ENCODE measurements at places on chromosomes 6 and 20.

DNA sequence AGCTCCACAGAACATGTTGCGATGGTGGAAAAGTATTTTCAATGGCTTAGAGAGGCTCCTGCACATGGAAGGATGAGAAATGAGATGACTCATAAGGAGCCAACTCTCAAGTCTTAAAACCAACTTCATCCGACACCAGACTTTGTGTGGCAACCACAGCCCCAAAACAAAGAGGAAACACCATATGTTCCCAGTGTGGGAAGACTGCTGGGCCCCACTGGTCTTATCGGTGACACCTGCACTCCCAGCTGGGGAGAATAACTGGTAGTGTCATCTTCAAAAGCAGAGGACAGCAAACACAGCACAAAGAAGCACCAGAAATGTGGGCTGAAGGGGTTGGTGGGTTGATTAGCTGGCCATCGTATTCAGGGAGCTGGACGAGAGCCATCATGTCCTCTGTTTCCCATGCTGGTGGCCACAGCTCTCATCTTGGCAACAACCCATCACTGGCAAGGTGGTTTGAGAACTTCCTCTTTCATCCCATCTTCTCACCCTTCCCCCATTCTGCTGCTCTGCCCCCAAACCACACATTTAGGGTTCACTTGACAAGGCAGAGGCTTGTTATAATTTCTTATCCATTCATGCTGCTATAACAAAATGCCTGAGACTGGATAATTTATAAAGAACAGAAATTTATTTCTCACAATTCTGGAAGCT, 46.0 kb upstream of the TASP1 start:
- H3K36me3 ChIP-seq: no peaks in the 10 kb centered on the region
- no peaks in the 10 kb centered on the region for H3K4me1 ChIP-seq
- no peak for DNase-seq
- no peak overlapping the region for H3K27ac ChIP-seq
- no peaks in the 10 kb centered on the region for H3K27me3 ChIP-seq

DNA sequence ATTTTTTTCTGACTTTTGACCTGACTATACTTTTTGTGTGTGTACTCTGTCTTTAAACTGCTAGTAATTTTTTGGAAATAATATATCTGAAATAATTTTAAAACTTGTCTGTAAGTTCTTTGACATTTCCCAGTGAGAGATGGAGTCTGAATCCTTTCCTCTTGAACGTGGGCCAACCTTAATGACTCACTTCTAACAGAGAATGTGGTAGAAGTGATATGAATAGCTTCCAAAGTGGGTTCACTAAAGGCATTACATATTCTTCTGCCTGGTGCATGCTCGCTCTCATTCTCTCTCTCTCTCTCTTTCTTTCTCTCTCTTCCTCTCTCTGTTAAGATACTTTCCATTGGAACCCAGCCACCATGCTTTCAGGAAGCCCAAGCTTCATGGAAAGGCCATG, 108.7 kb upstream of the FERMT1 start:
- no peaks in the 10 kb centered on the region for H3K4me1 ChIP-seq
- H3K36me3 ChIP-seq: no peaks in the 10 kb centered on the region
- H3K4me3 ChIP-seq: no peak overlapping the region

DNA sequence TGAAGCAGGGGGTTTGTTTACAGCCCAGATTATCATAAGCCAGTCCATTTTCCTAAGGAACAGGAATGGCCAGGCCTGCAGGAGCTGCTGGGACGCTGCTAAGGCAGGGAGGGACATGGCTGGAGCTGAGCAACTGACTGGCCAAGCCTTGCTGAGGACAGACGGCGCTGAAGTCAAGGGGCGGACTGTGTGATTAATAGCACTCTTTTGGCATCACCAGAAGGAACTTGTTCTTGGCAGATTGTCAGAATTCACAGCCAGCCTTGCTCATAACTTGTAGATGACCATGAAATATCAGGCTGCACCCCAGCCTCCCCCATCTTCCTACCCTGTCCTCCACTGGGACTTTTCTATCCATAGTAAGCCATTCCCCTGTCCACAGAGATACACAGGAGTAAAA, 218.8 kb upstream of the RNF24 start:
- peaks cover 4% of the 10 kb centered on the region for H3K27me3 ChIP-seq
- no peak overlapping the region for H3K4me3 ChIP-seq
- H3K27ac ChIP-seq: no peak overlapping the region

DNA sequence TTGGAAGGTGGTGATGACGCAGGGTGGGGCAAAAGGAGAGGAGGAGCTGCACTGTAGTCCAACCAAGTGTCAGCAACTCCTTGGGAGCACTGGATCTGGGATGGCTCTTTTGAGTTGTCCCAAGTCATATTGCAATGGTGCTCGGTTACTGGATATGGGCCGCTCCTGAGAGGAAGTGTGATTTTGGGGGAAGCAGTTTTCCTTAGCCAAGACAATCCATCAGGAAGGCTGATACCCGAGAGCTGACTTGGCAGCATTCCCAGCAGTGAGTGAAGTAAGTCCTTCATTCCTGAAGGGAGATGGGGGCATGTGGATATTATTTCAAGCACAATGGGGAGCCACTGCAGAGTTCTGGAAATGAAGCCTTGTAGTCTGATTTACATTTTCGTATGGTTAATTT, 354.1 kb downstream of the RFPL4B start:
- H3K4me1 ChIP-seq: no peaks in the 10 kb centered on the region

GRCh38 chr6:41494212-41495110, 51.7 kb upstream of the FOXP4 start:
- H3K27me3 ChIP-seq: peaks cover 92% of the 10 kb centered on the region
- H3K4me3 ChIP-seq: peak overlapping the region; percentile 35
- H3K36me3 ChIP-seq: no peaks in the 10 kb centered on the region
- H3K4me1 ChIP-seq: peaks cover 30% of the 10 kb centered on the region
- H3K27ac ChIP-seq: no peak overlapping the region

DNA sequence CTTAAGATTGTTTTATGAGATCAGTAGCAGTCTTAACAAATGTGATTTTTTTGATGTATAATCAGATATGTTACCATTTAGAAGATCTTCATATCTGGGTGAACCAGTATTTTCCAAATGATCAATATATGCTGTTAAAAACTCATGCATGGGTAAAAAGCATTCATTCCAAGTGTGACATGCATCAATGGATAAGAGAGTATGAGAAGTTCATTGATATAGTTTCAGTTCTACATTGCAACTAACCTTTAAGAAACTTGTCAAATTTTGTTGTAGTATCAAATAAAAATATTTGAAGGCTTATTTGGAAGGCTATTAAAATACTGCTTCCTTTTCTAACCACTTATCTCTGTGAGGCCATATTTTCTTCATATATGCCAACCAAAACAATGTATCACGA, 117.7 kb downstream of the FIG4 start:
- H3K27me3 ChIP-seq: no peaks in the 10 kb centered on the region
- no peak overlapping the region for H3K4me3 ChIP-seq
- no peak overlapping the region for H3K27ac ChIP-seq
- no peaks in the 10 kb centered on the region for H3K4me1 ChIP-seq
- H3K36me3 ChIP-seq: no peaks in the 10 kb centered on the region

GRCh38 chr20:24917797-24918578, 31.1 kb upstream of the CST7 start:
- no peak overlapping the region for H3K4me3 ChIP-seq
- peak; percentile 91 for DNase-seq
- no peaks in the 10 kb centered on the region for H3K27me3 ChIP-seq
- peaks cover 16% of the 10 kb centered on the region for H3K4me1 ChIP-seq

- H3K27me3 ChIP-seq: peaks cover 68% of the 10 kb centered on the region
- peak overlapping the region; percentile 57 for H3K4me3 ChIP-seq
- peaks cover 22% of the 10 kb centered on the region for H3K4me1 ChIP-seq
- peak; percentile 10 for DNase-seq
- no peak overlapping the region for H3K27ac ChIP-seq
These were observed 1.2 kb downstream of the ISM1 start for GRCh38 chr20:13222319-13222716.

GRCh38 chr6:11804135-11804534, 25.5 kb upstream of the ADTRP start:
- H3K4me3 ChIP-seq: no peak overlapping the region
- DNase-seq: no peak
- peaks cover 11% of the 10 kb centered on the region for H3K4me1 ChIP-seq
- no peaks in the 10 kb centered on the region for H3K36me3 ChIP-seq
- H3K27ac ChIP-seq: no peak overlapping the region
- H3K27me3 ChIP-seq: no peaks in the 10 kb centered on the region

GRCh38 chr20:44296011-44296410, 15.0 kb downstream of the FITM2 start:
- no peaks in the 10 kb centered on the region for H3K36me3 ChIP-seq
- no peak overlapping the region for H3K27ac ChIP-seq
- H3K27me3 ChIP-seq: no peaks in the 10 kb centered on the region
- H3K4me3 ChIP-seq: no peak overlapping the region

GRCh38 chr6:119348096-119348747, 1.3 kb downstream of the MAN1A1 start:
- peak overlapping the region; percentile 89 for H3K4me3 ChIP-seq
- H3K27ac ChIP-seq: no peak overlapping the region
- H3K36me3 ChIP-seq: no peaks in the 10 kb centered on the region
- H3K4me1 ChIP-seq: peaks cover 7% of the 10 kb centered on the region

DNA sequence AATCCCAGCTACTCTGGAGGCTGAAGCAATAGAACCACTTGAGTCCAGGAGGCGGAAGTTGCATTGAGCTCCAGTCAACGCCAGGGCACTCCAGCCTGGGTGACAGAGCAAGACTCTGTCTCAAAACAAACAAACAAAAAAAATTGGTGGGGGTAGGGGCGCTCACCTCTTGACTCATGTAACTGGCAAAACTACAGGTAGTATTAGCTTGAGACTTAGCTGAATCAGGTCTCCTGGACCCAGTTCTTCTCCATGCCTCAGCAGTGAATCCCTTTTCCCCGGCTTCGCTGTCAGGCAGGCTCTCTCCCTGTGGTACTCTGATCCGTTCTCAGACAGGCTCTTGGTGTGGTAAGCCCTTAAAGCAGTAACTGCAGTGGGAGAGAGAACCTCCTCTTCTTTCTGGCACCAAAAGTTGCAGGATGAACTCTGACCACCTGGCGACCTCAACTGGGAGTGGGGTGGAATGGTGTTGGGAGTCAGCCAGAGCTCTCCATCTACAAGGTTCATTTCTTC, 12.9 kb downstream of the SLC9A8 start:
- no peaks in the 10 kb centered on the region for H3K27me3 ChIP-seq
- H3K4me1 ChIP-seq: no peaks in the 10 kb centered on the region
- H3K27ac ChIP-seq: no peak overlapping the region
- no peak overlapping the region for H3K4me3 ChIP-seq
- no peak for DNase-seq

DNA sequence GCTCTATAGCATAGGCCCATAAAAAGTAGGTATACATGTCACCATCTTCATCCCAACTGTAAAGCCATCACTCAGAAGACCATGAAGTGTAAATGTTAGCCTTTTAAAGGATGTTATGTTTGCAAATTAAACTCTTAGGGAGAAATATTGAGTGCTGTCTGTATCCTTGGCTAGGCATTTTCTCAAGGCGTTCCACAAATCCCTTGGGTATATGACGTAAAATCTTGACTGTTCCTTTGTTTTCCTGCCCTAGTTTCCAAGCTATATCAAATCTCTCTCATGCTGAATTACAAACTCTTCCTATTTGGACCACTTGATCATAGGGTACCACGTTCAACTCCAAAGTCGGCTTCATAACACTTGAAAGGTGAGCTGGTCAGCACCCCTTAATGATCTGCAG, 486.2 kb downstream of the HDGFL1 start:
- no peak overlapping the region for H3K27ac ChIP-seq
- H3K4me3 ChIP-seq: no peak overlapping the region
- H3K4me1 ChIP-seq: no peaks in the 10 kb centered on the region

GRCh38 chr20:53716395-53716794, 122.8 kb upstream of the ZNF217 start:
- H3K27ac ChIP-seq: no peak overlapping the region
- no peaks in the 10 kb centered on the region for H3K27me3 ChIP-seq
- DNase-seq: no peak
- H3K36me3 ChIP-seq: no peaks in the 10 kb centered on the region

DNA sequence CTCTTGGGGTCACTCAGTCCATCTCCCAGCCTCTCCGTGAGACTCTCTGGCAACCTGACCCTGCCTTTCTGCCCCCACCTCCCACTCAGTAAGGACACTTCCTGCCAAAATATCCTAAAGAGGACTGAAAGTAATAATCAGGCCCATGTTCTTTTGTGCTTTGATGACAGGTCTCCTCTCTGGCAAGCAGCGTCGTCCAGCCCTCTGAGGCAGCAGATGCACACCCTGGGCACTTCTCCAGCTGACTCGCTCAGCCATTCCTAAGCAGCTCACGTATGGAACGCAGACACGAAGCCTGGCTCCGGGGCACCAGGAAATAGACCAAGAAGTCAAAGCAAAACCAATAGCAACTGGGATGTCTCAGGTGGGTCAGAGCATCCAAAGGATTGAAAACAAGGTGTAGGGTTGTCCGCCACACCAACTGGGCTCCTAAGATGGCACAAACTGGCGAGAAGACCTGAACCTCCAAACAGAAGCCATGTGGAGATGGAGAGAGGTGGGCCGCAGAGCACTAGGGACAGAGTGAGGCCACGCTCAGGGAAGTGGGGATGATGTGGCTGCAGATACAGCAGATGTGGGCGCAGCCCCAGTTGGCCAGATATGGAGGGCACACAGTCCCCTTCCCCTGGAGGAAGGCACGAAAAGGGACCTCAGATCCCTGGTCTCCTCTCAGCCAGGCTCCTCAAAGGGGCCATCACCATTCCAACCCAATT, 99.3 kb downstream of the PRND start:
- H3K4me1 ChIP-seq: peaks cover 19% of the 10 kb centered on the region
- no peak for DNase-seq
- no peak overlapping the region for H3K4me3 ChIP-seq

DNA sequence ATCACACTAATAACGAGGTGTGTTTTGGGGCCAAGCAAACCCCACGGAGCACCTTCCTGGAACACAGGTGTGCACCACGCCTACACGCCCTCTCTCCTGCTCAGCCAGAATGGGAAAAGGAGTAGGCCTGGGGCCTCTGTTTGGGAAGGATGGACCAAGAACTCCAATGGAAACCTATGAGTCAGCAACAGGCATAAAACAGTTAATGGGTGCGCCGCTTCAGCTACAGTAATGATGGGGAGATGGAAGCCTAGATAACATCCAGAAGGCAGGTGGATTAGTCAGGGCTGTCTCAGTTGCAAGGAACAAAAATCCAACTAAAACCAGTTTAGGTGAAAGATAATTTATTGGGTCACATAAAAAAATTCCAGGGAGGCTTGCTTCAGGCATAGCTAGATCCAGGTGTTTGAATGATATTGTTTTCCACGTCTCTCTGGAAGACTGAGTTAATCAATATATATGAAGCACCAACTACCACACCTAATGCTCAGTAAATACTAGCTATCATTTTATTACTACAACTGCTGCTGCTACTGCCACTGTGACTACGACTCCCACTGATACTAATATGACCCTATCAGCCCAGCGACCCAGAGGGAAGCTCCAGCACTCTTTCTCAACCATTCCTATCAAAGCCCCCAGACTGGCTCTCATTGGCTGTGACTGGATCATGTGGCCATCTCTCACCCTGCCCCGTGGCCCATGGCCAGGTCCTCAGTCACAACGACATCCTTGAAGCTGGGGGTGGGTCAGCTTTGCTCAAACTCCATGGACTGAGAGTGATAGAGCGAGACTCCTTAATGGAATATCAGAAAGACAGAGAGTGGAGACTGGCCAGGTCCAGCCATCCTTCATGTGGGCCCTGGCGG, 155.2 kb upstream of the PTPN1 start:
- no peaks in the 10 kb centered on the region for H3K27me3 ChIP-seq
- H3K4me1 ChIP-seq: no peaks in the 10 kb centered on the region
- no peaks in the 10 kb centered on the region for H3K36me3 ChIP-seq
- no peak overlapping the region for H3K4me3 ChIP-seq

- DNase-seq: no peak
- H3K4me3 ChIP-seq: no peak overlapping the region
- no peaks in the 10 kb centered on the region for H3K27me3 ChIP-seq
- no peaks in the 10 kb centered on the region for H3K4me1 ChIP-seq
These were observed 3.7 kb downstream of the ACOT8 start for GRCh38 chr20:45853484-45853883.
